ENCODE measurements at places on chromosomes 13 and 19.
A peak's percentile ranks its signal among the peaks of the same experiment; 100 is the strongest.

- DNase-seq = no peak
These were observed 17.0 kb upstream of the ZNF460 start for GRCh38 chr19:57263244-57263741.

DNA sequence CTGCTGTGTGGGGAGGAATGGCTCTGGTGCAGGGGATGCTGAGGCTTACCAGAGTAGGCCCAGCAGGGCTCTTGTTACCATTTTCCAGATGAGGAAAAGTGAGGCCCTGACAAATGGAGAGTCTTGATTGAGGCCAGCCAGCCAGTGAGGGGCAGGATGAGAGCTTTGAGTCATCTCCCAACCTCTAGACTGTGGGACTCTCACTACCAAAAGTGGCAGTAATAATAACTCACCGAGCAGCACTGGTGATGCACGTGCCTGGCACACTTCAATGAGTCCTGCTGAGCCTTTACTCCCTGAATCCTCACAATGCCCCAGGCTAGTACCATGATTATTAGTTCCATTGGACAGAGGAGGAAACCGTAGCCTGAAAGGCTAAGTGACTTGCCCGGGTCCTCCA lies 7.8 kb downstream of the CIC start:
- no peak for DNase-seq

DNA sequence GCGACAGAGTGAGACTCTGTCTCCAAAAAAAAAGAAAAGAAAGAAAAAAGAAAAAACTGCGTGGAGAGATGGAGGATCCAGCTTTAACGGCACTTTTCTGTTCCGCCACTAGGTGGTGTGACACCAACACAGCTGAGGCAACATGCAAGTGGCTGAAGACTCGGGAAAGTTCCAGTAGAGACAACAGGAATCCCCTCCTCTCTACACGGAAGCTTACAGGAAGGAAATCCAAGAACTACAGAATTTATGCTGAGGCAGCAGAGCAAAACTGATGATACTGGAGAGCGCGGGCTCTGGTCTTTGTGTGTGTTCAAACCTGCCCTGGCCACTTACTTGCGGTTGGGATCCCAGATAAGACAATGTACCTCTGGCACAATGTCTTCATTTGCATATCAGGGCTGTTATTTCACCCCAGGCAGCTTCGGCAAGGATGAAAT lies 9.9 kb downstream of the RANBP3 start:
- DNase-seq = peak; percentile 33

GRCh38 chr13:39656325-39656677 lies 839 bp downstream of the COG6 start:
- DNase-seq = no peak

- DNase-seq = no peak
These were observed 85.3 kb downstream of the KCTD12 start for GRCh38 chr13:76800943-76801342.

GRCh38 chr13:32378012-32378411 lies 49.9 kb downstream of the N4BP2L1 start:
- DNase-seq = no peak

DNA sequence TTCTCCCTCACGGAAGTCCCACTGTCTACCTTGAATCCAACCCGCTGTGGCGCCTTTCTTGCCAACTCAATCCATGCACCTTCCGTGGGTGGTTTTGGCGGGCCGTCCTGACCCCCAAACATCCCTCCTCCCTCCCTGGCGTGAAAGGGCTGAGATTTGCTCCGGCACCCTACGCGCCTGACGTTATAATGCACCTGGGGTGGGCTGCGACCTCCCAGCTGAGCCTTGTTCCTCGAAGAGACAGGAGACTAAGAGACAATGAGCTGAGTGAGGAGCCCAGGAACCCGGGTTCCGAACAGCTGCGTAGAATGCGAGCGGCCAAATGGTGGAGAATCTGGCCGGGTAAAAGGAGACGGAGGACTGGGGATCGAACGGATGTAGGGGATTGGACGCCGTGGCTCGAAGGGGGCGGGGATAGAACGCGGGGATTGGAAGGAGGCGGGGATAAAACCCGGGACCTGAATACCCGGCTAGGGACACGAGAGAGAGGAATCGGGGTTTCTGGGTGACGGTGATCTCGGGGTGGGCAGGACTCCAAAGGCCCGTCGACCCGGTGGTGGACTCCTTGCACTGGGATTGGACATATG lies at the start of gene CPT1C:
Gene CPT1C (plus strand): TSS at position 461 of the 587 bp plus-strand sequence. CDS start 1,137 bp downstream, outside the sequence.
- DNase-seq = peak; percentile 30

- DNase-seq = no peak
These were observed 42.2 kb upstream of the SPACA7 start for GRCh38 chr13:112333756-112334543.

- DNase-seq = no peak
These were observed 238.2 kb downstream of the B3GLCT start for GRCh38 chr13:31437975-31438374.

DNA sequence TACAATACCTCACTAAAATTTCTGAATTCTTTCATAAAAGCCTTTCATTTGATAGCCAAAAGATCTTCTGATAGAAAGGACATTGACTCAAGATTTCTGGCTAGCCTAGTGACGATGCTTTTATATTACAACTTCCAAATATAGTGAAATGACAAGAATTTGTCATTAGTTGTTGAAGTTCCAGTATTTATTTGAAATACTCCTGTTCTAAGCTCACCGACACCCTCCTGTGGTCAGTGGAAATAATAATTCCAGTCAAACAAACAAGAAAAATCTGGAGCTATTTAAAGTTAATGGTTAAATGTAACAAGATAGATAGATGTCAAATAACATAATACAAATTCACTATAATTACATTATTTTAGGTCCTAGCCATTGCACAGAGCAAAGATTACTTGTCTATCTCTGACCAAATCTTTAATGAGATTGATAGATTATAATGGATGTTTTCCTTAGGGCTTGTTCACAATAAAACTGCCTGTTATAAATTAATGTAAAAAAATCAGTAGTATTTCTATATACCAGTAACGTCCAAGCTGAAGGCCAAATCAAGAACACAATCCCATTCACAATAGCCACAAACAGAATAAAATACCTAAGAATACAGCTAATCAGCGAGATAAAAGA lies 195.5 kb downstream of the RGCC start:
- no peak for DNase-seq

DNA sequence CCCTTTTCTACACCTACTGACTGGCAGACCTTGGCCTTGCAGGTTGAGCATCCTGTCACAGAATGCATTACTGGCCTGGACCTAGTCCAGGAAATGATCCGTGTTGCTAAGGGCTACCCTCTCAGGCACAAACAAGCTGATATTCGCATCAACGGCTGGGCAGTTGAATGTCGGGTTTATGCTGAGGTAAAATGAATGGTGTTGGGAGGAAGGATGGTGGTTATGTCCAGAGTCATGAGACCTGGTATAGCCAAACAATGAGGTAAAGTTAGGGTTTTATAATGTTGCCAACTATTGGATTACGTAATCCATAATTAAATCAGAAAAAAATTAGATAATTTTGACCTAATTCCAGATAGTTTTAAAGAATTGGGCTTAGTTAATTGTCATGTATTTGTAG lies 212.5 kb downstream of the PCCA start:
- no peak for DNase-seq

DNA sequence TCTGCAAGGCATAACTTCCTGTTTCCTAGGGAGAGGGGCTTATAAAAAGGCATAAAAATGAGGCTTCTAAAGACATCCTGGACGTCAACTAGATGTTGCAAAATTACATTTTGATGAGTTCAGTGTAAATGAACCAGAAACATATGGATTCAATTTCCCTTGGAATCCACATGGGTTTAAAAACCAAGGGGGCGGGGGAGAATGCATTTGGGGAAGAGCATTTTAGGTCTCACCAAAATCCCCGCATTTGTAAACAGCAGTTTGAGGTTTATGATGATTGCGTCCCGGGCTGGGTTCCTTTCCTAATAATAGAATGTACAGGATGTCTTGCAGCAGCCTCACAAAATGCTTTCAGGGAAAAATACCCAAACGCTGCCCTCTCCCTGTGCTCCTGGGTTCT lies 407.8 kb downstream of the ZNF536 start:
- DNase-seq = no peak

DNA sequence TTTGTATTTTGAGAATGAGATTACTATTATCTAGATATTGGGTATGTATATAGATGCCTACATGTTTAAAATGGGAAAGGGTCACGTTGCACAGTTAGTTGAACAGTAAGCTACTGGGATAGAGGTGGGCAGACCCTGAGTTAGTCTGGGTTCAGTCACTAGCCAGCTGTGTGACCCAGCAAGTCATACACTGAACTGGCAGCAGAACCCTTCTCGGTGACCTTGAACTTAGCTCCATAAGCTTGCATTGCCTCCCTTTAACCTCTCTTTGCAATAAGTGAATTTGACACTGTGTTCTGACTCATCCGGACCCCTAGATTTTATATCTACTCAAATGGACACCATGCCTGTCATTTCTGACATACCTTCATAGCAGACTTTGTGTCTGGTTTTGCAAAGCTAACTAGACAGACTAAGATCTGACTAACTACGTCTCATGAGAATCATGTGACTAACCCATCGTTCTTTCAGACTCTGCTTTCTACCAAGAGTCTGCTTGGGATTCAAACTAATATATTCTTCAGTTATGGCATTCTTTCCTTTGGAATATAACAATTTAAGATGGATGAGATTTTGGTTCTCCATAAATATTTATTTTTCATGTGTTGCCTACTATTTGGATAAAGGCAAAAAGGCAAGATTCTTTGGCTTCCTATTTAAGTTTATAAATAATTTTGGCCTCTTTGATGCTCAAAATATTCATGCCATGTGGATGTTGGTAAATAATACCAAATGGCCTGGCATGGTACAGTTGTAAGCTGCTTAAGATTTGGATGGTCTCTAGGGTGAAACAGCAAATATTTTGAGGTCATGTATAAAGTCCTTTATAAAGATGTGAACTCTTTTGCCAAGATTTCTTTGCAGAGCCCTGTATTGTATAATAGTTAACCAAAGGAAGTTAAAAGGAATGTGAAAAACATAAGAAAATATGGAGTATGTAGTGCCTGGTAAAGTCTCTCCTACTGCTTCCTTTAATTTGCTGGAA lies 159.3 kb downstream of the ITGBL1 start:
- no peak for DNase-seq

DNA sequence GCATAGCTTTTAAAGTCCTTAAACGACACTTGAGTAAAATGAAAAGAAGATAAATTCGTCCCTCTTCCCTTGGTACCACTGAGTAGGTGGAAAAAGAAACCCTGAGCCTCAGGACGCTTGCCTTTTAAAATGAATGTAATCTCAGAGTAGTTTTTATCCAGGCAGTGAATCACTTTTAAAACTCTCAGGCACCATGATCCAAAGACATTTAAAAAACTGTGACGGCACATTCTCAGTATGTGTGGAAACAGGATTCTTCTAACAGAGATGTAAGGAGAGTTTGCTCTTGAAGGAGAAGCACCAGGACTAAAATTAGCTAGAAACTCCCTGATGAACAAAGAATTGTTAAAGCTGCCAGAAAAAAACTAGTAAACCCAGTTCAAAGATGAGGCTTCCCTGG lies 105.7 kb upstream of the SLC15A1 start:
- DNase-seq = no peak

- no peak for DNase-seq
These were observed 10.2 kb downstream of the CARM1 start for GRCh38 chr19:10881403-10882107.

GRCh38 chr19:54707962-54708361 lies 16.3 kb upstream of the KIR3DL3 start:
- no peak for DNase-seq

DNA sequence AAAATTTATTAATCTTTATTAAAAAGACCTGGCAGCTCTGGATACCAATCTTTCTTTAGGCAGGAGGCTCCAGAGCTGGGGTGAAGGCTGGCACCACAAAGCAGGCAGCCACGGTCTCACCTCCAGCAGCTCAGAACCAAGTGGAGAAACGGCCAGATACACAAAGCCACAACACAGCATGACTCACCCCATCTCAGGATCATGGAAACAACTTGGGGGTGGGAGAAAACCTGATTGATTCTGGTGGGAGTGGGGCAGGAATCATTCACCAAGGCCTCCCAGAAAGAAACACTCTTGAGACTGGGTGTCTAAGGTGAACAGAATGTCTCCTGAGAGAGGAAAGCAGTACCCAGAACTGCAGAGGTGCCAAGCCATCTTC lies 64.2 kb downstream of the CRYL1 start:
- DNase-seq = no peak

DNA sequence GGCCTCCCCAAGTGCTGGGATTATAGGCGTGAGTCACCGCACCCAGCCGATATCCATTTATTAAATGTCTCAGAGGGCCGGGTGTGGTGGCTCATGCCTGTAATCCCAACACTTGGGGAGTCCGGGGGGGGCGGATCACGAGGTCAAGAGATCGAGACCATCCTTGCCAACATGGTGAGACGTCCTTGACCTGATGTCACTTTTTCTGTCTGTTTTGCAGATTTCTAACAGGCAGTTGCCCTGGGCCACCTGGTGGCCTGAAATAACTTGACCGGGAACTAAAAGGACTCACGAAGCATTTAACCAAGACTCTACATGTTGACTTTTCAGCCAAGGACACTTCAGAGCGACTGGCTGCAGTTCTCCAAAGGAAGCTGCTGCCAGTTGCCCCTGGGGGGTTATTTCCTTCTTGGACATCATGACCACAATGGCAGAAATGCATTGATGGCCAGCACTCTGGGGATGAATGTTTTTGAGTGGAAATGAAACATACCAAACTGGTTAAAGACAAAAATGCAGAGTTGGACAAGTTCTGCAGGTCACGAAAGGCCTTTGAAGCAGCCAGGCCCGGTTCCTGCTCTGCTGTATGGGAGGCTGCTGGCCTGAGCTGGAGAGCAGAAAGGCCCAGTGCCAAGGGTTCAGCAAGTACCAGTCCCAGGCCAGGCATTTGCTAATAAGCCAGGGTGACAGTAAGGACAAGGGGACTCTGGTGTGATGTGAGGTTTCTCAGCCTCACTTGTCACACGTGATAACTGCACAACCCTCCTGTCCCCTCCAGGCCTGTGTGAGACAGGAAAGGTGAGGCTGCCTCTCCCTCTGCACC lies 8.3 kb downstream of the ZNF837 start:
- no peak for DNase-seq

GRCh38 chr13:101434486-101434885 lies 18.0 kb upstream of the ITGBL1 start:
- DNase-seq = no peak

GRCh38 chr13:32007494-32007893 lies 24.1 kb upstream of the FRY start:
- DNase-seq = no peak

- DNase-seq = no peak
These were observed 67.3 kb downstream of the SLC15A1 start for GRCh38 chr13:98685146-98685545.

DNA sequence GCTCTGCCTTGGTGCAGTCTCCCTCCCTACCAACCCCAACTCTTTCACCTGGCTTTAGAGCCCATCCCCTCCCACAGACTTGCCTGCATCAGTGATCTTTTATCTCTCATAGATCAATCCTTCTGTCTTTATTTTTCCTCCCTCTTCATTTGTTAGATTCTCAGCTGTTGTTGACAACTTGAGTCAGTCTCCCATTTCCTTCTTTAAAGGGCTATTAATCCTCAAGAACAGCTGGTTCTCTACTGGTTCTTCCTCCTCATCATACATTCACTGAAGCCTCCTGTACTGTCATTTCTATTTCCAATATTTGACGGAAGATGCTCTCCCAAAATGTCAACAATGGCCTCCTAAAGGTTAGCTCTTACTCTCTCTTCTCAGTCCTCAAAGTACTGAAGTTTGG lies 408.2 kb downstream of the TBC1D4 start:
- DNase-seq = no peak

All from stimulated activated CD8-positive, alpha-beta memory T cell treated with anti-CD3 and anti-CD28 coated beads, Interleukin-7, amount 100 ng/mL, for 24 hours (primary cell).